ENCODE measurements at places on chromosomes 16 and 17.

DNA sequence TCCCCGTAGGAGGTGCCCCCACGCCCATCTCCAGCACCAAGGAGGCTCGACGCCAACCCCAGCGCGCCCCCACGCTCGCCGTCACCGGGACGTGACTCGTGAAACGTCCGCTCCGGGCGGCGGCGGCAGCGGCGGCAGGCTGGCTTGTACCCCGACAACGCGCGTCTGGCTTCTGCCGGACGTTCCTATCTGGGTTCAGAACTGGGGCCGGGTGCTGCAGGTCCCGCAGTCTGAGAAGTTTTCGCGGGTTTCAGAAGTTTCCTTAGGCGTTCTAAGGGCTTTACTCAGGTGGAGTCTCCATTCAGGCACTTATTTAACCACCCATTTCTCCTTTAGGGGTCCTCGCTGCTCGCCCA, 672 bp upstream of the ALKBH5 start:
- peak; percentile 84 for DNase-seq

DNA sequence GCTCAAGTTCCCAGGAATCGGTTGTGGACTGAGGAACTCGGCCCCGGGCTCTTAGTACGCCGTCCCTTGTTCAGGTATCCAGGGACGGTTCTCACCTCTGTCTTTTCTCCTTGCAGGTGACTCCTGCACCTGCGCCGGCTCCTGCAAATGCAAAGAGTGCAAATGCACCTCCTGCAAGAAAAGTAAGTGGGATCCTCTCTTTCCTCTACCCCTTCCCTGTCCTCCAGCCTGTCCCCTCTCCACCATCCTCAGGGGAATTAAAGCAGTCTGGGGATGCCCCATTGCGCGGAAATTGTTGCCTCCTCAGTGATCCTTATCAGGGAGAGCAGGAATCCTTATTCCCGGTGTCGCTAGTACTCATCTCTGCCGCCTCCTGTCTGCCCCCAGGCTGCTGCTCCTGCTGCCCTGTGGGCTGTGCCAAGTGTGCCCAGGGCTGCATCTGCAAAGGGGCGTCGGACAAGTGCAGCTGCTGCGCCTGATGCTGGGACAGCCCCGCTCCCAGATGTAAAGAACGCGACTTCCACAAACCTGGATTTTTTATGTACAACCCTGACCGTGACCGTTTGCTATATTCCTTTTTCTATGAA, 585 bp downstream of the MT2A start:
- DNase-seq = no peak

DNA sequence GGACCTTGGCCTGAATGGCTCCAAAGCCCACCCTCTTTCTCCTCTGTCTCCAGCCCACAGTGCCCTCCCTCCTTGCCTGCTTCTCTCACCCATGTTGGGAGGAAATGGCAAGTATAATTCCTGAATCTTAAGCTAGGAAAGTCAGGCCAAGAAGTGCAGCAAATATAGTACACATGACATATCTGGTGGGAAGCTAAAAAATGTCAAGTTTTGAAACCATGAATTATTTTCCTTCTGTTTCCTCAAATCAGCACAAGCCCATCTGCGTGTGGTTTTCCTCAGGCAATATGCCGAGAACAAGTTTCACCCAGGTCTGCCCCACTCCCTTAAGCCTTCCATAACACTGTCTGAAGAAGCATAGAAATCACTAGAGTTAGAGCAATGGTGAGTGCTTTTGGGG, 502.8 kb upstream of the CDH11 start:
- no peak for DNase-seq

DNA sequence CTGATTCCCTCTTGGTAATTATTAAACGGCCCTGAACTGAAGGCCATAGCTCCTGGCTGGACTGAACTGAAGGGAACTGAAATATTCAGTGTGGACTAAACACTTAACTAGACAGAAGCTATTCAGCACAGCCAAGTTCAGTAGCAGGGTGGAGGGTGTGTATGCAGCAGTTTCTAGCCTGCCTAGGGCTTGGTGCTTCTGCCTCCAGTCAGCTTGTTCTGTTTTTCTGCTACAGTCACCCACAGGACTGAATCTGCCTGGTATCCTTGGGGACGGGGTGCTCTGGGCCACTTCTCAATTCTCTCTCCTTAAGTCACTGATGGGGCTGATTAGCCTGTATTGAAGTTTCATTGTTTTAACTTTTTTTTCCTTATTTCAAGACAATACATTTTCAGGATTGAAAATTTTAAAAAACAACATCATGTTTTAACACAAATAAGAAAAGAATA, 77.1 kb downstream of the WWP2 start:
- DNase-seq = no peak

GRCh38 chr17:3554440-3554839, 3.2 kb downstream of the TRPV3 start:
- no peak for DNase-seq

- no peak for DNase-seq
Measured at GRCh38 chr17:80925688-80926335, 65.8 kb upstream of the CHMP6 start.

- no peak for DNase-seq
Measured at GRCh38 chr16:48441106-48441505, 55.9 kb upstream of the SIAH1 start.

- no peak for DNase-seq
Measured at GRCh38 chr17:64154313-64154695, 24.4 kb upstream of the ERN1 start.

DNA sequence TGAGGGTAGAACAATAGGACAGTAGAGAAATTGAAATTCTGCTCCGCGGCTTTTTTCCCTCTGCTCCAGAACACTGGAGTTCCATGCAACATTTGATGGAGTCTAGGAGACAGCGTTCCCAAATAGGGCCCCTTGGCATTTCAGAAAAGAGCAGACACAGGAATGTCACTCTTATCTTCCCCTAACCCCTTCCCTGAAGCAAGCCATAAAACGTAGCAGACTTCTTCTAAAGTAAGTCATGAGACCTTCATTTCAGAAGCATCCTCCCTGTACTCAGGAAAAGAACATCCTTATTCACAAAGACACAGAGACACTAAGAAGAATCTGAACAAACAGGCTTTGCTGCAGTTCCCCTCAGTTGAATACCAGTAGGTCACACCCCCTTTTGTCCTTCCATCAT, 296.1 kb upstream of the SOX9 start:
- no peak for DNase-seq

DNA sequence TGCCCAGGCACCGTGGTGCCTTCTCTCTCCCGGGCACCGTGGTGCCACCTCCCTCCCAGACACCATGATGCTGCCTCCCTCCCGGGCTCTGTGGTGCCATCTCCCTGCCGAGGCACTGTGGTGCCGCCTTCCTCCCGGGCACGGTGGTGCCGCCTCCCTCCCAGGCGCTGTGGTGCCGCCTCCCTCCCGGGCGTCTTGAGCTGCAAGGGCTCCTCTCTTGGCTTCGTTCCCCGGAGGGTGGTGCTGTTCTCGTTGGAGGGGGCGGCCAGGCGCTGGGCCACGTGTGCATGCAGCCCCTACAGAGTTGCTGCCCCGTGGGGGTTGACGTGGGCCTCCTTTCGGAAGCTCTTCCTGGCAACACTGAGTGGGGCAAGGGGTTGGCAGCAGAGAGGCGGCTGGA, 8.2 kb downstream of the CENPX start:
- no peak for DNase-seq

DNA sequence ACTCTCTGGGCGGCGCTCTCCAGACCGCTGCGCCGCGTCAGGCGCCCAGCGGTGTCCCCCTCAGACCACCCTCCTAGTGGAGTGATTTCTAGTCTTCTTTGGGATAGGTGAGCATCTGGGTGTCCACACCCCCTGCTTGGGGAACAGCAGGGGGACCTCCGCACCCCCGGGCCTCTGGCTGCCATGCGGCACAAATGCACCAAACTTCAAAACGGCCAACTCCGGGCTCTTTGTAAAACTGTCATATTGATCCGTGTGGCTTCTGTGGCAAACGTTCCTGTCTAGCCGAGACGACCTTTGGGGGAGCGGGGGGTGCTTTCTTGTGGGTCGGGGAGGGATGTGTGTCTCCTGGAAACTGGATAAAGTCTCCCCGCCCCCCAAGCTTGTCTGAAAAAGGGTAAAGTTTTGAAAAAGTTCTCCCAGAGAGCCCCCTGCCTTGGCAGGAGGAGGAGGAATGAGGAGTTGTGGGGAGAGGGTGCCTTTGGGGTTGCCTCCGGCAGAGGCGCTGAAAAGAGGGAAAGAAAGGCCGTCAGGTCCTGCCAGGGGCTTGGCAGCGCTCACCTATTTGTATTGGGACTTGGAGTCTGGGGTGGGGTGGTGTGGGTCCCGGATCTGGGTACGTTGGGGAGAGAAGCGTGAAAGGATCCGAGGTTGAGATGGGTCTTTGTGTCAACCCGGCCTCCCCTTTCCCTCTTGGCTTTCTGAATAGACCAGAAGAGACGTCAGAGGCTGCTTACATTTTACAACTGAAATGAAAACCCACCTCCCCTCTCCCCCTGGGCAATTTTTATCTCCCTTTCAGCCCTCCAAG, 2.2 kb upstream of the CHD3 start:
- DNase-seq = peak; percentile 35

DNA sequence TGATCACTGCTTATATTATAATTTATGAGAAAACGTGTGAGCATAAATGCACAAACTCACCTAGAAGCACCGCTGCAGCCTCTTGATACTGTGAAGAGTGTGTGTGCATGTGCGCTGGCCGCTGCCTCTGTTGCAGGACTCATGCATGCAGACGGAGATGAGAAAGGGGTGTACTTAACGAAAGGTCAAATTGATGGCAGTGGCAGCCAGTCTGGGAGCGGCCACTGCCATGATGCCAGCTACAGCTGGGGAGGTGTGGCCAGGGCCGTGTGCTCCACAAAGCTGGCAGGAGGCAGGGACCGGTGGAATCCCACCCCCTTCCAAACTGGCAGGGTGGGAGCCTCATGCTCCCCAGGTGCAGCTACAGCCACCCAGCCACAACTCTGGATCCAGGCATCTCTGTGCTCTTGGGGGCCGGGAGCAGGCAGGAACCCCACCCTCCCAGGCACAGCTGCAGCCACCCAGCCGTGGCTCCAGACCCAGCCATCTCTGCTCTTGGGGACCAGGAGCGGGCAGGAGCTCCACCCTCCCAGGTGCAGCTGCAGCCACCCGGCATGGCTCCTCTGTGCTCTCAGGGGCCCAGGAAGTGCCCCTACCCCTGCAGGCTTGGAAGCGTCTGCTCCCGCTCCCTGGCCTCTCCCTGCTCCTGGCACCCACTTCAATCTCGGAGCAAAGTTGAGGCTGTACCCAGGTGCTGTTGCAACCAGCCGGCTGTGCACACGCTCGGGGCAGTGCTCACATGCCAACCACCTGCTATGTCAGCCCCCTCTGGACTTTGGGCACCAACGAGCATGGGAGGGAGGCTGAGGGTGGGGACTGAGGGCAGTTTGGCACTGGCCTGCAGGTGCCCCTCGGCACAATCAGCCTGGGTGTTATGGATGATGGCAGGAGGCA, 77.5 kb upstream of the CHMP6 start:
- no peak for DNase-seq

DNA sequence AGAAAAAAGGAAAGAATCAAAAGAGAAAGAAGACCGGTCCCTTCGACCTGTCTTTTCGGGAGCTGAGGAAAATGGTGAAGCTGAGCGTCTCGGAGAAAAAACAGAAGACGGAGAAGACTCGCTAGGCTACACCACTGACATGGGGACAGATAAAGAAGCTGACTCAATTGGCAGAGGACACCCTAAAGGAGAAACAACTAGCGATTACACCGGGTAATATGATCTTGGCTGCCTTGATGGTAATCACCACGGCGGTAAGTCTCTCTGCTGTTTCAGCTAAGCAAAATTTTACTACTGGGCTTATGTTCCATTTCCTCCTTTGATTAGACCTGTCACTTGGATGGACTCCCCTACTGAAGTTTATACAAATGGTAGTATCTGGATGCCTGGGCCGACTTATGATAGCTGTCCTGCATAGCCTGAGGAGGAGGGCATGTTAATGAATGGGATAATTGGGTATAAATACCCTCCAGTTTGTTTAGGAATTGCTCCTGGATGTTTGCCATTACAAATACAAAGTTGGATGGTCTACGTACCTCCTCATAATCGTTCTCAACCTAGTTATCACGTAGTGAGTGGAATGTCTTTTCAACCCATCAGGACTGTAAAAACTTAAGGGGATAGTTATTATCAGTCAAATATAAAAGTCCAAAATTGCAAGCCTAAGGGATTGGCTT, 24.1 kb downstream of the ALOX15B start:
- no peak for DNase-seq

- DNase-seq = no peak
Measured at GRCh38 chr16:55900616-55901393, 25.6 kb upstream of the CES5A start.

GRCh38 chr17:78791840-78792709, 10.0 kb upstream of the CYTH1 start:
- DNase-seq = no peak

DNA sequence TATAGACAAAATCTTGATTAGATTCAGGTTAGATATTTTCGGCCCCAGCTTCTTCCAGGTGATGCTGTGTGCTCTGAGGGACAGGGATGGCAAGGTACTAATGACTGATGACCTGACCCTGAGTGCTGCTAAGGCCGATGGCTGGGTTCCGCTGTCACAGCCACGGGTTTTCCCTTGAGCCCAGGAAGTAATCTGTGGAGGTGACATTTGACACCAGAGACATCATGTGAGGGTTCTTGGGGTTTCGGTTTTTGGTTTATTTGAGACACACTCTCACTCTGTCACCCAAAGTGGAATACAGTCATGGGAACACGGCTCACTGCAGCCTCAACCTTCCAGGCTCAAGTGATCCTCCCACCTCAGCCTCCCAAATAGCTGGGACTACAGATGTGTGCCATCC, 9.8 kb downstream of the OTOP3 start:
- peak; percentile 76 for DNase-seq

DNA sequence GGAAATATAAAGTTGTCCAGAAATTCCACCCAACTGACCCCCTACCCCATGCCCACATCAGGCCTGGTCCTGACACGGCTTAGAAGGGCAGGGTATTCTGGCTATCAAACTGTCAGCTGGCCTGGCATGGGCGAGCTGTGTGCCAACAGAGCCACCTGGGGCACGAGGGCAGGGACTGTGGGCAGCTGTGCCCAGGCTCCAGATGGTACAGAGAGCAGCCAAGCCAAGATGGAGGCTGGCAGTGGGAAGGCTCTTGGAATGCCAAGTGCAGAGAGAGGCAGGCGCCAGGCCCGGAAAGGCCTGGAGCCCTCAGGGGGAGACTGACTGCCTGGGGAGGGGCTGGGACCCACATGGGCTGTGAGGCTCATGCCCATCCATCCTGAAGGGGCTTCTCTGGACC, 24.3 kb upstream of the PHF12 start:
- DNase-seq = no peak

GRCh38 chr17:81298325-81298990, 3.4 kb upstream of the SLC38A10 start:
- no peak for DNase-seq

DNA sequence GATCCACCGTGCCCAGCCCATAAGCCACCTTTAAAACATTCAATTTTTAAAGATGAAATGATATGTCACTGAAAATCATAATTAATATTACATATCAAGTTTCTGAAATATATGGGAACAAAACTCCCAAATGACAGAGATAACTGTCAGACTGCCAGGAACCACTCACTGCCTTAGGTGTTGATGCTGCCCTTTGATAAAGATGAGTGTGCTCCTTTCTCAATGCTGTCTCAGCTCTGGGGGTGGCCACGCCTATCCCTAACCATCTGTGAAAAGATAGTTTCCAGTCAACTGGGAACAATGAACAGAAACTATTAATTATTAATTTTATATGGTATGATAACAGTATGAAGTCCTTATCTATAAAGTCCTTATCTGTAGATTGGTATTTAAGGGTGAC, 177.7 kb downstream of the MYO1D start:
- no peak for DNase-seq

- DNase-seq = peak; percentile 45
Measured at GRCh38 chr16:22161999-22162655, at the start of gene SDR42E2. TSS of gene SDR42E2 (plus strand) at chr16:22162506. CDS start at chr16:22165583, 3,077 bp downstream.

Data from GM10248 (cell line).